DMS153 (cell line): ENCODE measurements at places on chromosomes 12 and 14.

DNA sequence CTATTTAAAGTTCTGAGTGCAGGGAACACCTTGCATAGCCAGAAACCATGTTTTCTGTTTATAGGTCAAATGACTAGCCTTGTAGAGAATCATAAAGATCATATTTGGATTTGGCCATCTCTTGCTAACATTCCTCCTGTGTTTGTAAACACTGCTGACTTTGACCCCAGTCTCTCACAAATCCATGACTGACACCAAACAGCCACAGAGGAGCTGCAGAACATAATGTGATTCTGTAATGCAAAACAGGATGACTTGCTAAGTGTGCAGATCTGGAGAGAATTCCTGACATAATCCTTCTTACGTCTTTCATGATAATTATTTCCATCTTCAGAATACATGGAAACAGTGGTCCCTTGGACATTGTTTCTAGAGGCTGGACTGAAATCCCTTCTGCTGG lies 211.8 kb downstream of the BMP4 start:
- no peak for DNase-seq

- DNase-seq, result no peak
These were observed 252.3 kb downstream of the EFCAB11 start for GRCh38 chr14:89702073-89702875.

DNA sequence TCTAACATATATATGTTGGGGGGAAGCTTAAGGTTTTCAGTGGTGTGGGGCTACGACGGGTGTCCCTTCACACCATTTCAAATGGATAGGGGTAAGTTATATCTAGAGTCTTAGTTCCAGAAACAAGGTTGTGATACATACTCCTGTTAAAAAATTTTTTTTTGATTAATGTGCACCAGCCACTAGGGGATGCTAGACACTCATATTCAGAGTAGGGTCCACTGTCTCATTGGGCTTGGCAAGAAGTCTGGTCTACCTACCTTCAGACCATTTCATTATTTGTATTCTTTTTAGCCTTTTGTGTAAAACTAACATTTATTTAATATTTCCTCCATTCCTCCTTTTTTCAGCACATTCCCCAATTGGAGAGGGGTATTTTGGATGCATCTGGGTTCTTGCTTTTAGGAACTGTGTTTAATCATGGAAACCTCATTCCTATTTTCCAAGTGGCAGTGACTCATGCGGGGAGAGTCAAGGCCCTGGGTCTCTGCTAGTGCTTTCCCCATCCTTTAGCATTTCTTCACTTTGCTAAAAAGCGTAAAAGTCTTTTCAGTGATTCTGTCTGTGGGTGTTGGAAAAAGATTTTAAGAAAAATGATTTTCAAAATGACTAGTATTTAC lies 33.4 kb downstream of the ANO4 start:
- DNase-seq, result peak; percentile 12

- no peak for DNase-seq
These were observed 191.7 kb downstream of the TMX1 start for GRCh38 chr14:51431741-51432140.

DNA sequence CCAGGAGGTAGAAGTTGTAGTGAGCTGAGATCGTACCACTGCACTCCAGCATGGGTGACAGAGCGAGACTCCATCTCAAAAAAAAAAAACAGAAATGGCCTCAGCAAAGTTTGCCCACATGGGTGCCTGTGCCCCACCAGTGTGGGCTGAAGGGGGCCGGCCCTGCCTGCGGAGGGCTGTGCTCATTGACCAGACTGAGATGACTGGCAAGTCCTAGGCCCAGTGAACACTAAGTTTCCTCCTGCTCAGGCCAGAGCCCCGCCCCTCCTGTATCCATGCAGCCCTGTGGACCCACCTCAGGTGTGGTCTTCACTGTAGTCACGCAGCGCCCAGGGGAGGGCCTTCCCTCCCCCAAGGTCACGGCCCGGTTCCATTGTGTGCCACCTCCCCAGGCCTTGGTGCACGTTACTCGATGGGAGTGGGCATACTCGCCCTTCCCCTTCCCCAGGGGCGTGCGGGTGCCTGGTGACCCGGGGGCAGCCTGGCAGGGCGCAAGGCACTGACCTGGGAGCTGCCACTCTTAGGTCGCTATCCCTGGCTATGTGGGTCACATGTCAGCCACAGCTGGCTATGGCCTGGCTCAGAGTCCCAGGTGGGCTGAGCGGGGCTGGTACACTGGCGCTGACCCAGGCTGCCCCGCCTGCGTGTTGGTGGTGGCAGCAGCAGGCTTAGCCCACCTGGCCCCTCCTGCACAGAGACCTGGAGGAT lies 16.1 kb downstream of the INF2 start:
- no peak for DNase-seq

DNA sequence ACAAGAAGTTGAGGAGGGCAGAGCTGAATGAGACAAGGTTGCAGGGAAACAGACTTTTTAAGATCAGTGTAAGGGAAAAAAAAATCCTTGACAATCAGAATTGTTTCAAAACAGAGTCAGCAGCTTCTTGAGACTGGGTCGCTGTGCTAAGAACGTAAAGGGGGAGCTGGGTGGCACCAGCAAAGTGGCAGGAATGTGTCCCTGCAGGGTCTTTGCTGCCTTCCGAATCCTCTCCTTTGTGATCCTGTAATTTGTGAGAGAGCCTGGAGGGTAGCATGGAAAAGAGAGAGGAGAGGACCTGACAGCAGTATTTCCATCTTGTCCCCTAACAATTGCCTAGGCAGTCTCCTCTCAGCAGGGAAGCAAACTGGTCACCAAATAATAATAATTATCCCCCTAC lies 472.8 kb downstream of the RGS6 start:
- no peak for DNase-seq

DNA sequence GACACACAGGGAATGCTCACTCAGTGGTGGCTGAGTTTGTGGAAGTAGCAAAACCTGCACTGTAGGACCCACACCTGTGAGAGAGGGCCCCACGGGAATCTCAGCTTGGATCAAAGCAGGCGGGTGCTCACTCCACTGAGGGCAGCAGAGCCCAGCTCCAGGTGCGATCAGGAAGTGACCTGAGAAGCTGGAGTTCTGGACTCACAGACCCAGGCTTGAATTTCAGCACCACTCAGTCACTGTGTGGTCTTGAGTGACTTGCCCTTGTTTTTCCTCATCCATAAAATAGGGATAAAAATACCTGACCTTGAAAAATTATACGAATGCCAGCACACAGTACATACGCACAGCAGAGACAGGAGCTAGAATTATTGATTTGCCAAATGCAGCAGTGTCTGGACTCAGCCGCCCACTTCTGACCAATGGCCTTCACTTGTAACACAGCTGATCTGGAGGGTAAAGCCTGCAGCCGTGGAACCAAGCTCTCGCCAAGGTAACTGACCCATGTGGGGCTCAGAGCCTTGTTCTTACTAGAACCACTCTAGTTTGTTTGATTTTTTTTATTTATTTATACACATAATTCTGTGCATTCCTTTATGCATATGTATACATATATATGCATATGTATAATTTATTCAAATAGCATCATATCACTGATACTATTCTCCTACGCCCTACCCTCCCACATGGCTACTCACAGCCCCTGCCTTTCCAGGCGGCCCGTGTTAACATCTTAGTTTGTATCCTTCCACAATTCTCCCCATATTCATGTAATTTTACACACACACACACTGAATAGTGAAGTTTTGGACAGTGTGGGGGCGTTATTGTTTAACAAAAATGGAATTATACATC lies 53.9 kb downstream of the DPF3 start:
- no peak for DNase-seq

- DNase-seq, result no peak
These were observed 60.9 kb upstream of the ARID2 start for GRCh38 chr12:45668641-45669040.

DNA sequence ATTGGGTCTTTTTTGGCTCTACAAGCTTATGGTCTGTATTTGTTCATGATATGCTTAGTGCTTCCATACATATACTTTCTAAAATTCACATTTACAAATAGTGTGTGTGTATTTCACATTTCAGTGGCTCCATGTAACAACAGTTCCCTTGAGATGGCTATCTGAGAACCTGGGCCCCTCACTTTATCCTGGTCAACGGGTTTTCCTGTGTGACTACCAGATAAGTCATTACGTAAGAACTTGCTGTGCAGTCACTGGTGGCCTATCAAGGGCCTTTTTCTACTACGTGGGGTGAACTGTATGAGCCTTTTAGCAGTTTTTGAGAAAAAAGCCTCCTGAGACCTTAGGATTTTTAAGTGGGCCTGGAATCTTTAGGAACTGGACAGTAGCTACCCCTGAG lies 454.1 kb downstream of the PCNX1 start:
- no peak for DNase-seq

DNA sequence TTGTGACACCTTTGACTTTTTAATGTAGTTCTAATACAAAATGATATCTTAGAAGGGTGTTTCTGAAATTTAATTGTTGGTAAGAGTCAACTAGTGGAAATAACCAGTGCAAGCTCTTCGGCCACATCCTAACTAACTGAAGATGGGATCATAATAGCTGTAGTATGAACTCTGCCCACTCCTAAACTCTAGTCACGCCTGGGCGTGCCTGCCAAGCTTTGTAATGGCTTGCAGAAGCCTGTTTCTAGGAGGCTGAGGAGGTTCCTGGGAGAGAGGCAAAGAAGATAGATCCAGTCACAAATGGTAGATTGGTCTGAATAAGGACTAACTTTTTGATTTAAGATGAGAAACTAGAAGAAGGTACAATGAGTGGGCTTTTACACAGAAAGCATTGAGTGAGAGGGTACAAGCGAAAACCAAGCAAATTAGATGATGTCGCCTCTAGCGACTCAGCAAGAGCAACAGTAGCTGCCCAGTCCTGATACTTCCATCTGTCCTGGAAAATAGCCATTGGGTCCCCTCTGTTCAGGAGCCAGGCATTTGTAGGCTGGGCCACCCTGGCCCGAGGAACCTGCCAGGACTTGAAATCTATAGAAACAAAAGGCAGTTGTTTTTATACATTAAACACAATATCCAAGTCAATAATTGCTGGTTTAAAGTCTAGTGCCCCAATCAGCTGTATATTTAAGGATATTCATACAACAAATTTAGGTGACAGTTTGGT lies 148.8 kb downstream of the SLC38A4 start:
- no peak for DNase-seq

DNA sequence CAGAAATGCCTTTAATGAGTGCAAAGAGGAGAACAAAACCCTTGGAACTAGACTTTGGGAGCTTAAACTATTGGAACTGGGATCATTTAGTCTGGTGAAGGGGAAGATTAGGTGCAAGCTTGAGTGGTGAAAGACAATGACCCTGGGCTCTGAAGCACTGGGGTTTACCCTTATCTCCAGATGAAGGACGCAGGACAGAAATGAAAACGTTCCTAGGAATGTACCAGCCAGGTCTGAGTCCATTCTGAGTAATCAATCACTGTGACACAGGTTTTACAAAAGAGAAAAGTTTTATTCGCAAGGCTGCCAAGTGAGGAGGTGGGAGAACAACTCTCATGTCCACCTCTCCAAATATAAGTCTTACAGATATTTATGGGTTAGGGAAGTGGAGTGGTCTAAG lies 249.1 kb downstream of the LRIG3 start:
- no peak for DNase-seq

DNA sequence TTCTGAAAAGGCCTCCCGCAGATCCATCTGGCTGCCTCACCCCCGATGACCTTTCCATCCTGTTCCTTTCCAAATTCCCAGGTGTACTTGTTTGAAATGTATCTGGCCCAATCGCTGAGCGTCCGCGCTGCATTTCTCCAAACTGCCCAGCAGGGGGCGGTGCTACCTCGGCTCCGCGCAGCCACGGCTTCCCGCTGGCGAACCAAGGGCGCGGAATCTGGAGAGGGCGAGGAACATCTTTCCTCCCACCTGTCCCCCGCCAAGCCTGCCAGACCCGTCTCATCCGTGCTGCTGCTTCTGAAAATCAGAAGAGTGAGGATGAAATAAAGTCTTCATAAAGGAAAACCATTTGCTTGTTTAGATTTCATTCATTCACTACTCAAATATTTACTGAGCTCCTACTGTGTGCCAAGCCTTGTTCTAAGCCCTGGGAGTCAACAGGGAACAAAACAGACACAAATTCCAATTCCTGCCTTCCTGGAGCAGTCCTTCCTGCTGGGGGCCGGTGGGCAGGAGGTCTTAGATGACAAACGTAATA lies 16.8 kb upstream of the MYL2 start:
- DNase-seq, result no peak

DNA sequence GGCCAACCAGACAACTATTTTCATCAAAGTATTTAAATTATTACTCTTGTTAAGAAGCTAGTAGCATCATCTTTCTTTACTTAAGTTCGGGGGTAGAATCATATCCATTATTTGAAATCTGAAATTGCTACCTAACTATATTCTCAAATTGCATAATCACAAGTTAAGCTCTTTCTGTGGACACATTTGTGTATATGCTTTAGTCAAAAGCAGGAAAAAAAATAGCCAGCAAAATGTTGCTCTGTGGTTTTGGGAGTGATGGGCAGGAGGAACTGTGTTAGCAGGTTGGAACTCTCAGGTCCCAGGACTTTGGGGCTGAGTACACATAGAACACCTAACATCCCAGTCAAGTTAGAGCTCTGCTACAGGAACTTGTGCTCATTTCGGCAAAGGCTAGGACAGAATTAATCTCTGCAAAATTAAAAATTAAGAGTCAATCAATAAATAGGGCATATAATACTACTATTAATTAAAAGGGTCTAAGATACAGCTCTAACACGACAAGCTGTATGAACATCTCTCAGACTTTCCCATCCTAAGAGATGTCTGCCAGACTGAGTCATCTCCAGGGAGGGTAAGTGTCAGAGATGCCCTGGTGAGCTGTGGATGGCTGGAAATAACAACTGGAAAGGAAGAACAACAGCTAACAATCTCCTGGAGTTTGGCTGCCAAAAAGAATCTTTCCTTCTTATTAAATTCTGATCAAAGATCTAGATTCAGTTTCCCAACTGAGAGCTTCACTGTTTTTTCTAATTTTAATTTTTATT lies 203.5 kb upstream of the GZMB start:
- DNase-seq, result no peak

- DNase-seq, result no peak
These were observed 65.6 kb downstream of the NTF3 start for GRCh38 chr12:5497329-5498053.

DNA sequence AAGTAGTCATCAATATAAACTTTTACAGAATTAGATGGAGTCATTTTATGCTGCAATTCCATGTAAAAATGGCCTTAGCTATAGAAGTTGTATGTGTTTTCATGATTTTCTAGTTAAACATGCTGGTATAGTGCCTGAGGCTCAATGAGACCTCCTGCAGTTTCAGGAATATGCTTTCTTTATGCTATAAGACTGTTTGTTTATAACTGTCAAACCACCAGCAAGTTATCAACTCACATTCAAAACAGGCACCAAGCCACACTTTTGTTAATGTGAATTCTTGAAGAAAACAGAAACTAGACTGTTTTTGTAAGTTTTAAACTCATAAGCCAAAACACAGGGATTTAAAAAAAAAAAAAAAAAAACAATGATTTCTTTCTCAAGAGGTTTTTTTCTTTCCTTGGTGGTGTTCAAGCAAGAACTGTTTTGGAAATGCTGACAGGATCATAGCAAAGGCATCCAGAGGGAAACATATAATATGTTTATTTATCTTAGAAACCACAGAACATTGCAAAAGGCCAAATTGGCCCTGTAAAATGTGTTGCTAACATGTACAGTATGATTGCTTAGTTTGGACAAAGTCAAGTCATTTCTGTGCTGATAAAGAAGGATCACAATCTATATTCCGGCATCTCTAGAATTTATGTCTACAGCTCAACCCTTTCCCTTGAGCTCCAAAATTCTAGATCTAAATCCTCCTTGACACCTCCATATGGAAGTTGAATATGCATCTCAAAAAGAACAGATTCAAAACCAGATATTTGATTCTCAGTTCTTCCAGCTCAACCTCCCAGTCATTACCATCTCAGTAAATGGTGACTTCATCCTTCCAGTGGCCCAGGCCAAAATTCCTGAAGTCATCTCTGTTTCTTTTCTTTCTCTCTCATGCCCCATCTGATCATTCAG lies 29.0 kb upstream of the LUM start:
- DNase-seq, result no peak

- DNase-seq, result no peak
These were observed 709.2 kb downstream of the TMEM121 start for GRCh38 chr14:106235356-106236159.
